ENCODE measurements at places on chromosomes 6 and 20. TPM values are rescaled to one million over a fixed set of nuclear protein-coding genes. Genes with fewer than 3 reads are reported as not detected.

Gene MOXD1
- total RNA-seq, result 0.07 TPM

Gene ELOVL2
- 0.05 TPM for total RNA-seq

Gene SLC17A2
- not detected for total RNA-seq

Gene RNASET2
- 23.0 TPM for total RNA-seq

Gene NRM
- total RNA-seq, result 18.4 TPM

Gene CHRNA4
- not detected for total RNA-seq

Gene ZHX3
- 11.1 TPM for total RNA-seq

Gene SIRPB1
- total RNA-seq, result 0.80 TPM

Gene ZNF165
- 0.49 TPM for total RNA-seq

Gene MOG
- total RNA-seq, result not detected

Gene MCM3
- total RNA-seq, result 94.4 TPM

Data from mammary microvascular endothelial cell (primary cell).